Neural progenitor cell (in vitro differentiated cells): ENCODE measurements at places on chromosomes 16 and 17.
A peak's percentile ranks its signal among the peaks of the same experiment; 100 is the strongest.

DNA sequence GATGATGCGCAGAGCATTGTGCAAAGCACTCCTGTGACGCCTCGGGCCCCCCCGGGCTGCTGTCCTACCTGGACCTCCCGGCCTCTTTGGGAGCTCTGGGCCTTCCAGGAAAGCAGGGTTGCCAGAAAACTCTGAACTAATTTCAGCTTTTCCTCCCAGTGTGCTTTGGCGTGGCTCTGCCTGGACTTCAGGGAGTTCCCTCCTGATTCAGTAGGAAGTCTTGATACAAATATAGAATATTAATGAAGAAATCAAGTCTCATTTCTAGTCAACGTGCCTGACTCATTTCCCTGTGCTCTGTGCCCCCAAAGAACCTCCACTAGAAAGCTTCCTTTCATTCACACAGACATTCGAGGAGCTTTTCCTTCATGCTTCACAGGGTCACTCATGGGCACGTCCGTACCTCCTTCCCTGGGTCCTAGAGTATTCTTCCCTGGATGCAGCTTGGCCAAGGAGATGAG is 84.0 kb upstream of the NOL11 start:
- DNase-seq, result no peak

DNA sequence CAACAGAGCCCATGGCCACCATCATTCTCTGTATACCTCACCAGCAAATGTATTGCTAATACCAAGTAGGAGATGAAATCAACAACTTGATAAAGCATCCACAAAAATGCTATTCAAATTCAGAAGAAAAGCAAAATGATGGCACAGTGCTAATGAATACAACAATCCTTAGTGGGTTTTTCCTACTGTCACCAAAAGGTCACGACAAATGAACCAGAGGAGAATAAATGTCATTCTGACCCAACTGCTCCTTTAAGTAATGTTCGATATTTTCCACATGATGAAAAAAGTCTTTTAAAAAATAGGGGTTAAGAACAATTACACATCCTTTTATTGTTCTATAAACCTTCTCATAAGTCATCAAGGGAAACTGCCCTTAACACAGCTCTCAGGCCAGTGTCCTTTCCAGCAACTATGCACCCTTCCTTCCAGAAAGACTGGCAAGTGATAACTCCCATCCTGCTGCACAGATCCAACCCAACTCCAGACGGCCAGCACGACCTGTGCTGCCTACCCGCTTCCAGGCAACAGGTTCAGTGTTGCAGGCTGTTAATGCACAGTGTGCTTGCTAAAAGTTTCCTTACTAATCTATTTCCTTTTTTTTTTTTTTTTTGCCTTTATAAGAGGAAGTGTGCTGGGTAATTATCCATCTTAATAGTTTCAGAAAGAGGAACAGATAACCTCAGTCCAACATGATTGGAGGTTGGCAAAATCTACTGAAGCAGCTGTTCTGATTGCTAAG is 15.4 kb downstream of the FBXO31 start:
- no peak for DNase-seq

DNA sequence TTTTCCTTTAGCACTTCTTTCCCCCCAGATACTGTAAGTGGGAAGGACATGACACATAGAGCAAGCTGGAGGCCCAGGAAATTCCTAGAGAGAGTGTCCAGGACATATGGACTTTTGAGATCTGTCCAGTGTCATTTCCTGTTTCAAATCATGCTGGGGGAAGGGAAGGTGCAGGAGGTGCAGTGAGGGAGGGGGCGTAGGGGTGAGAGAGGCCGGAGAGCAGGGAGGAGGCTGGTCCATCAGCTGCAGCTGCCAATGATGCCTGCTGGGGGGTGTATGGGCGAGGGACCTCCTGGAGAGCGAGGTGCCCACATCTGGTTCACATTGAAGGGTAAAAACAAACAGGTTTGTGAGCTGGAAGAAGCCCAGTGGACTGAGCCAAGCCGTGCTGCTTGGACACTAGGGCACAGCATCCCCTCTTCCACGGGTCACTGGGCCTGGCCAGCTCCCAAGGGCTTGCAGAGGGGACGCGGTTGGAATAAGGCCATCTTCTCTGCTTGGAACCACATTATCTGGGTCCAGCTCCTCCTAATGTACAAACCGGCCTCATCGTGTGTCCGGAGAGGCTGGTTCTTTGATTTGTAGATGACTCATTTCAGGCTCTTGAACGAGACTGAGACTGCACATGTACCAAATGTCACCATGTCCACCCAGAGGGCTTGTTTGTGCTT is 70.4 kb upstream of the SMURF2 start:
- no peak for DNase-seq

DNA sequence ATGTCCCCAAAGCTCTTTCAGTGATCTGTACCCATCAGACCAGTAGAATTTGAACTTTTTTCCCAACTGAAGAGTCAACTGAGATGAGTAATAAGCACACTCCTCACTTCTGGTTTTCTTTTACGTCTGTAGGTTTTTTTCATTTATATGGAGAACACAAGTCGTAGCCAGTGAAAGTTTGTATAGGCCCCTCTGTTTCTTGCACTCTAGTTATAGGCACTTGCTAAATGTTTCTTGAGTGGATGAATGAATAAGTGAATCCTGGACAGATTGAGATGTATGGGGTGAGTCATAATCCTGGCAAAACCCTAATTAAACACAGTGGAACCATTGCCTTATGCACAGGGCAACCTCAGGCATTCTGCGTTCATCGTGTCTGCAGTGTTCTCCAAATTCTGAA is 193.7 kb upstream of the TBX2 start:
- no peak for DNase-seq

DNA sequence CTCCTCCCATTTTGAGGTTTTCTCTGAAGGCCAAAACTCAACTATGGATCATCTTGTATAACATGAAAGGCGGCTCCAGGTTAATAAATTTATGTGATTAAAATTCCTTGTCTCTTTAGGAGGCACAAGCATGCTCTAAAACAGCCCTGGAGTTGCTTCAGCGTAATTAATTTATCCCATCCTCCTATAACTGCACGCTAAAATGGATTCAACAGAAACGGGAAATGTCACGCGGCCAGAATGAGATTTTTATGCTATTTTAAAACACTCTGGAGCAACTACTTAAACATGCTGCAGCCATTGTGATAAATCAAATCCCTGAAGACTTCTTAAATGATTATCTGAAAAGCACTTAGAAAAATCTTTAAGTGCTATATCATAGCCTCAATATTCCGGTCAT is 106.6 kb downstream of the ADAMTS18 start:
- no peak for DNase-seq

DNA sequence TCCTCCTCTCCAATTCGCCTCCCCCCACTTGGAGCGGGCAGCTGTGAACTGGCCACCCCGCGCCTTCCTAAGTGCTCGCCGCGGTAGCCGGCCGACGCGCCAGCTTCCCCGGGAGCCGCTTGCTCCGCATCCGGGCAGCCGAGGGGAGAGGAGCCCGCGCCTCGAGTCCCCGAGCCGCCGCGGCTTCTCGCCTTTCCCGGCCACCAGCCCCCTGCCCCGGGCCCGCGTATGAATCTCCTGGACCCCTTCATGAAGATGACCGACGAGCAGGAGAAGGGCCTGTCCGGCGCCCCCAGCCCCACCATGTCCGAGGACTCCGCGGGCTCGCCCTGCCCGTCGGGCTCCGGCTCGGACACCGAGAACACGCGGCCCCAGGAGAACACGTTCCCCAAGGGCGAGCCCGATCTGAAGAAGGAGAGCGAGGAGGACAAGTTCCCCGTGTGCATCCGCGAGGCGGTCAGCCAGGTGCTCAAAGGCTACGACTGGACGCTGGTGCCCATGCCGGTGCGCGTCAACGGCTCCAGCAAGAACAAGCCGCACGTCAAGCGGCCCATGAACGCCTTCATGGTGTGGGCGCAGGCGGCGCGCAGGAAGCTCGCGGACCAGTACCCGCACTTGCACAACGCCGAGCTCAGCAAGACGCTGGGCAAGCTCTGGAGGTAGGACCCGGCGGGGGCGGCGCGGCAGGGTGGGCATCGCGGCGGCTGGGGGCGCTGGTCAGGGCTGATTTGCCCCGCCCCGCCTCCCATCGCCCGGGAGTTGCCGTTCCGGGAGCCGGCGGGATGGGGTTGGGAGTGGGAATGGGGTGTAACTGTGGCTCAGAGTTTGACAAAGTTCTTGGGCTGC is 567 bp downstream of the SOX9 start:
- DNase-seq, result peak; percentile 71

DNA sequence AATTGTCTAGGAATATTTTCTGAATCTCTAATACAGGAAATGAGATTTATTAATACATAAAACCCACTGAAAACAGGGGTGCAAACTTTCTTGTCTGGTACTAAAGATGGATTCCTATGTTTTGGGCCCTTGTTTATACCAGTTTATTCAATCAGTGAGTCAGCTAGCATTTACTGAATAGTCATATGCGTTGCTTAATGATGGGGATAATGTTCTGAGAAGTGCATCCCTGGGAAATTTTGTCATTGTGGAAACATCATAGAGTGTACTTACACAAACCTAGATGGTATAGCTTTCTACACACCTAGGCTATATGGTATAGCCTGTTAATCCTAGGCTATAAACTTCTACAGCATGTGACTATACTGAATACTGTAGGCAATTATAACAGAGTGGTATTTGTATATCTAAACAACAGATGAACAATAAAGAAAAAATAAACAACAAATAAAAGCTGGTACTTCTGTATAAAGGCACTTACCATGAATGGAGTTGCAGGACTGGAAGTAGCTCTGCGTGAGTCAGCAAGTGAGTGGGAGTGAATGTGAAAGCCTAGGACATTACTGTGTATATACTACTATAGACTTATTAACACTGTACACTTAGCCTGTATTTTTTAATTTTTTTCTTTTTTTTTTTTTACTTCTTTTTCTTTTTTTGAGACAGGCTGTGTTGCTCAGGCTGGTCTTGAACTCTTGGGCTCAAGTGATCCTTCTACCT is 63.7 kb downstream of the SIAH1 start:
- no peak for DNase-seq

GRCh38 chr16:875182-876040 is 74.9 kb upstream of the GNG13 start:
- no peak for DNase-seq

DNA sequence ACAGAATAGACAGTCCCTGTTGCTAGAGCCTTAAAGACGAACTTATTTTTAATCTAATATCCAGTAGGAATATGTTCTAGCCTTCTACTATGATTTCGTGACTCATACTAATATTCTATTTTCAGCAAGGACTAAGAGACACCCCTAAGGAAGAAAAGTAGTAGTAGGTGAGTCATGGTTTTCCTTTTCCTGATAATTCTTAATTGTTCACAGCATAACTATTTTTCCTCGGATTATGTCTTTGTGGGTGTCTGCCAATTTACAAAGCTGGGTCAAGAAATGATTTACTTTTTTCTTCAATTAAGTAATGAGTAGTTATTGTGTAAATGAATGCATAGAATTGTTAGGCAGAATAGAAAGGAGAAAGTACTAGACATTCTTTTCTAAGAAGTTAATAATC is 292.2 kb downstream of the TOX3 start:
- DNase-seq, result no peak

DNA sequence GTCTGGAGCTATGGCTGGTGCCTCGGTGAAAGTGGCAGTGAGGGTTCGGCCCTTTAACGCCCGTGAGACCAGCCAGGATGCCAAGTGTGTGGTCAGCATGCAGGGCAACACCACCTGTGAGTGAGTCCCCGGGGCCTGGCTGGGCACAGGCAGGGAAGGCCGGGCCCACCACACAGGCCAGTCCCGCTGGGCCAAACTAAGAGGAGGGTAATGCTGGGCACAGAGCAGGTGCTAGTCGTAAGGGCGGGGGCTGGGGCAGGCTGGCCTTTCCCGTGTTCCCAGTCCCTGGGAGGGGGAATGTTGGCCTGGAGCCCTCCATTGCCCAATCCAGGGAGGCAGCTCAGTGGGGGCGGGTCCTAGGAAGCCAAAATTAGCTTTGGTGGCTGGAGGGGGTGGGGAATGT is 2.5 kb downstream of the KIF1C start:
- no peak for DNase-seq

- DNase-seq, result no peak
Measured at GRCh38 chr16:69266334-69267063, 44.7 kb upstream of the VPS4A start.

- no peak for DNase-seq
Measured at GRCh38 chr16:51573191-51573590, 422.1 kb upstream of the SALL1 start.

DNA sequence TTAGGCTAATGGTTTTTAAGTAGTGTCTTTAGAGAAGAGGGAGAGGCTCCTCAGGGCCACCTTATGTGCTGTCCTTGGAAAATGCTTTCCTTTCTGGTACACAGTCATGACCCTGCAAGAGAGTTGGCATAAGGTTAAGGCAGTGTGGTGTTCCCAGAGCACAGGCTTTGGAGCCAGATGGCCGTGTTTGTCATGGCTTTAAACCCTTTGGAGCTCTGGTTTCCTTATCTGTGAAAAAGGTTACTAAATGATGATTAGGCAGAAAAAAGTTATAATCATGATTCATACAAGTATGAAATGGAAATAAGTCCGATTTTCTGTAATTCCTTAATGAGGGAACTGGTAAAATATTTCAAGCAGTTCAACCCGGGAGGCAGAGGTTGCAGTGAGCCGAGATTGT is 13.2 kb downstream of the UTP4 start:
- DNase-seq, result no peak

GRCh38 chr17:76237859-76238313 is 2.4 kb downstream of the RNF157 start:
- DNase-seq, result no peak

DNA sequence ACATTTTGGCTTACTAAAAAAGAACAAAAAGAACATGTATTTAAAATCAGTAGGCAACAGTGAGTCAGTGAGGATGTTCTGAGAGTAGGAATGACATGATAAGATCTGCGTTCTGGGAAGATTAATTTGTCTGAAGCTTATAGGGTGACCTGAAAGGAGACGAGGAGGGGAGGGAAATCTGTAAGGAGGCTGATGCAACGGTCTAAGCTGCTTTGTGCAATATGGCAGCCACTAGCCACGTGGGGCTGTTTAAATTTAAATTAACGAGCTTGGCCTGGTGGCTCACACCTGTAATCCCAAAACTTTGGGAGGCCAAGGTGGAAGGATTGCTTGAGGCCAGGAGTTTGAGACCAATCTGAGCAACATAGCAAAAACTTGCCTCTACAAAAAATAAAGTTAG is 181.6 kb upstream of the CACNG3 start:
- no peak for DNase-seq

DNA sequence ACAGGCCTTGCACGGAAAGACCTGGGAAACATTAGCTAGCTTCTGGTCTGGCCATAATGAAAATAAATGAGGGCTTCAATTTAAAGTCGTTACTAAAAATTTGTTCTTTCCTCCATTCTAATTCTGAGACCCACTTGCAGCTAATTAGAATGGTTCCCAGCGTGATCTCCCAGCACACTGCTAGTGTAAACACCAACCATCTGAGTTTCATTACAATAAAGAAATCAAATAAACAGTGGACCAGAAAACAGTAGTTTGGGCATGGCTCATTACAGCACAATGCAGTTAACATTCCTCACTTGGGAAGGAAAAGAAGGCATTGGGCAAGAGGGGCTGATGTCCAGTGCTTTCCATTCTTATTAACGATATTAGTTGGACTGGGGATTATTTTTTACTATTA is 410.9 kb upstream of the SOX9 start:
- DNase-seq, result peak; percentile 17

GRCh38 chr17:7480089-7480384 is 606 bp upstream of the ZBTB4 start:
- DNase-seq, result no peak

- DNase-seq, result peak; percentile 3
Measured at GRCh38 chr17:55186937-55187770, 77.6 kb upstream of the HLF start.

GRCh38 chr17:51238255-51238887 is 21.5 kb downstream of the MBTD1 start:
- no peak for DNase-seq
